IPS DF 19.7 (cell line): ENCODE measurements at places on chromosomes 16 and 17.

DNA sequence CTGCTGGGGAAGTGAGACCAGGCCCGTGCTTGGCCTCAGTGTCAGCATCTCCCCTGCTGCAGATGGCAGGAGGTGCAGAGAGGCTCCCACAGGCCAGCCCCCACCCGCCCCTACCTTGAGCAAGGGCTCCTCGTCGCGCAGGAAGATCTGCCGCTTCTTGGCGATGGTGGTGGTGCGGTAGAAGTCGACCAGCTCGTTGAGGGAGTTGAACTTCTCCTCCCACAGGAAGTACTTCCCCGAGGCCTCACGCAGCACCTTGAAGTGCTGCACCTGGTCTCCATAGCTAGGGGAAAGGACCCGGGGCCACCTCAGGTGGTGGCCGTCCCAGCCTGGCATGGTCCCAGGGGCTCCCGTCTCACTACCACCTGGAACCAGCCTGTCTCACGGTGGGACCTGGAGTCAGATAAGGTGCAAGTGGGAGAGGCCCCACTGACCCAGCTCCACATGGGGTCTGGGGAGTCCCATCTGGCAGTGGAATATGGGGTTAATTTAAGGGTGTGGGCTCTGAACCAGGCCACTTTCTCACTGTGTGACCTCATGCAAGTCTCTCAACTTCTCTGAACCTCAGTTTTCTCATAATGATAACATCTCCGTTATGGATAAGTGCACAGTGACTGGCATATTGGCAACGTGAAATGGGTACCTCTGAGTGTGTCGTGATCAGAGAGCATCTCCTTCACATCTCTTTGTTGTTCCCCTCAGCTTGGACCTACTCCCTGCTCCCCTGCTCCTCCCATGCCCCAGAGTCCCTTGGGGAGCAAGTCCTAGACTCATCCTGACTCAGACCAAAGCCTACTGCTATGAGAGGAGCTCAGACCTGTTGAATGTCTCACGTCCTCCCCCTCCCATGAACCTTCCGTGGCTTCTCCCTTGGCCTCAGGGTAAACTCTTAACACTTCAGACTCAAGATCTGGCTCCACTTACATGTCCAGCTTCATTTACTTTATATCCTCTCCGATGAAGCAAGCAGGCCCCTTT is 19.8 kb upstream of the FAM83G start:
- DNase-seq, result no peak

GRCh38 chr16:89004209-89004831 is 27.3 kb upstream of the CBFA2T3 start:
- DNase-seq, result no peak

GRCh38 chr16:88743693-88744576 is 37.6 kb downstream of the CTU2 start:
- no peak for DNase-seq

- DNase-seq, result no peak
Observed at GRCh38 chr17:39664581-39665561, at the start of gene TCAP. Gene TCAP (plus strand): TSS chr17:39665349. CDS start chr17:39665360, 11 bp downstream.

DNA sequence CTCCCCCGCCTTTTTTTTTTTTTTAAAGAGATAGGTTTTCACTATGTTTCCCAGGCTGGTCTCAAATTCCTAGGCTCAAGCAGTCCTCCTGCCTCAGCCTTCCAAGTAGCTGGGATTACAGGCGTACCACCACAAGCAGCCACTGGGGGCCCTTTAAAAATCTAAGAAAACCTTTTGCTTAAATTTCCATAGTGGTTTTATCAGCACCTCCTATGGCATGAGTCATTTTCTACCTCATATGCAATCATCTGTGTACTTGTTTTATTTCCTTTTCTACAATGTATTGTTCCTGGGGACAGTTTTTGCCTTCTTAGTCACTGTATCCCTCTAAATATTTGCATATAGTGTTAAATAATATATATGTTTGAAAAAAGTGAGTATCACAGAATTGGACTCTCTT is 29.2 kb downstream of the GNA13 start:
- DNase-seq, result no peak

- DNase-seq, result no peak
Observed at GRCh38 chr16:55572439-55572838, 6.0 kb downstream of the CAPNS2 start.

- no peak for DNase-seq
Observed at GRCh38 chr16:67441907-67442306, 11.0 kb downstream of the HSD11B2 start.
